ENCODE measurements at places on chromosomes 1 and 21. TPM values are rescaled to one million over a fixed set of nuclear protein-coding genes. Genes with fewer than 3 reads are reported as not detected.

The EXO1 gene
- not detected for polyA plus RNA-seq

The COA7 gene
- polyA plus RNA-seq: 6.0 TPM

The GBP7 gene
- not detected for polyA plus RNA-seq

The FCER1G gene
- 35.4 TPM for polyA plus RNA-seq

The FCAMR gene
- not detected for polyA plus RNA-seq

DNA sequence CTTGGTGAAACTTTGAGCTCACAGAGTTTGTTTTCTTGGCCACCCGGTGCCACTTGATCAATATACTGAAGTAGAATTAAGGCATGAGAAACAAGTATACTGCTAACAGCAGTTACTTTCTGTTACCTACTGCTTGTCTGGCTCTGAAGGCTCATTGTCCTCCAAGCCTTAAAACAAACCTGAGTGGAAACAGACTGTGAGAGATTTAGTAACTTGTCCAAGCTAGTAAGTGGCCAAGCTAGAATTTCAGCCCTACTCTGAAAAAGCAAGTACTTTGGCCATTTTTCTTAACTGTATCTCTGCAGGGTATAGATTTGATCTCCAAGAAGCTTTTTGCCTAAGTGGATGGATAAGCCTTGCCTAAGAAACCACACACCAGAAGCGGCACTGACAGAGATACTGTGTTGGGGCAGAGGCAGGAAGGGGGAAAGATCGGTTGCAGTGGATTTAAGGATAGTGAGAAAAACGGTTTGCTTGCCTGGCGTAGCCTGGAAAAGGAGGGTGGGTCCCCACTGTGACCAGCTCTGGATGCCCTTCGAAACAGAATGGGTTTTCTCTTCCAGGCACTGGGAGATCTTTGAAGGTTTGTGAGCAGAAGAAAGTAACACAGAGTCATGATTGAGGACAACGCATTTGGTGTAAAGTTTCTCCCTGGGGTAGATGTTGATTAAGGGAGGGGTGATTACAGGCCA lies 2.1 kb upstream of the MACO1 start:
- DNase-seq: no peak

- no peak for DNase-seq
Measured at GRCh38 chr1:201764166-201764565, 64.8 kb upstream of the IPO9 start.

DNA sequence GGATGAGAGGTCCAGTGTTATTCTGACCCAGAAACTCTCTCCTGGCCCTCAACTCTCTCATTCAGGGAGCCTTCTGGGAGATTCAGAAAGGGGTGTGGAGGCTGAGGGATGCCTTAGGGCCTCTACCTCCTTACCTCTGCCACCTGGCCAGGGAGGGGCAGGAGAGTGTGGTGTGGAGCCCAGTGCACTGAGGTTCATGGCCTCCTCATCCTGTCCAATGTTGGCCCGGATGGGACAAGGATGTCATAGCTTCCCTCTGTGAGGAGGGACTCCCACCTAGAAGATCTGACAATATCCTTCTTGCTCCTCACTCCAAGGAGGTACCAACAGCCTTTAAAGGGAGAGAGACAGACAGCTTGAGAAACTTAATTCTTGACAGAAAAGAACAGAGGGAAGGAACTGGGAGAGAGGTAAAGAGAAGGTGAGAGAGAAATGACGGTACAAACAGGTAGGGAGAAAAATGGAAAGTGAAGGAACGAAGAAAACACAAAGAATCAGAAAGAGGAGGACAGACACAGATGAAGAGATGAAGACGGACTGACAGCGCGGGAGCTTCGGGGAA lies 779 bp downstream of the BEND5 start:
- DNase-seq: no peak

DNA sequence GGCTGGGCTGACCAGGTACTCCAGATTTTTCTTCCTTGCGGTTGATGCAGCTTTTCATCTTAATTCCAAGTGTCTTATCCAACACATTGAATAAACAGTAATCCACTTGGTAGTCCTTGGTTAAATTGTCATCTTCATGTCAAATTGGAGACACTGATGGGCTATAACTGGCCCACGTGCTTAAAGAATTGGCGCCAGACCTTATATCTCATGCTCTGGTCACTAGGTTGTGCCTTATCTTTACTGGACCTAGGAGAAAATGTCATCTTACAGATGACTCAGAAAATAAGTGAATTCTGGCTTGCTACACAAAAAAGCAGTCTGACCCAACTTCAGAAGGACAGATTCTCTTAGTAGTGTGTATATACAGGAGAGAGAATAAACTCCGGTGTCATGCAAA lies 16.2 kb downstream of the LRRC42 start:
- no peak for DNase-seq

GRCh38 chr1:225453797-225454648 lies 26.2 kb upstream of the LBR start:
- DNase-seq: peak; percentile 50

- peak; percentile 55 for DNase-seq
Measured at GRCh38 chr1:158248118-158248517, 6.1 kb upstream of the CD1A start.

DNA sequence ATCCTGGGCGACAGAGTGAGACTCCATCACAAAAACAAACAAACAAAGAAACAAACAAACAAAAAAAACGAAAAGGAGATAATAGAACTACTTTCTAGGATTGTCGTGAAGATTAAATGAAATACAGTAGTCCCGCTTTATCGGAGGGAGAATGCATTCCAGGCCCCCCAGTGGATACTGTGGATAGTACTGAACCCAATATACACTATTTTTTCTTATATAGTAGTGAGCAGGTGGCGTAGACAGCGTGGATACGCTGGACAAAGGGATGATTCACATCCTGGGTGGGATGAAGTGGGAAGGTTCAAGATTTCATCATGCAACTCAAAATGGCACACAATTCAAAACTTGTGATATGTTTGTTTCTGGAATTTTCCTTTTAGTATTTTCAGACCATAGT lies 8.0 kb downstream of the SLC35F3 start:
- no peak for DNase-seq
